Activated naive CD4-positive, alpha-beta T cell (primary cell): ENCODE measurements at places on chromosomes 6 and 20.

DNA sequence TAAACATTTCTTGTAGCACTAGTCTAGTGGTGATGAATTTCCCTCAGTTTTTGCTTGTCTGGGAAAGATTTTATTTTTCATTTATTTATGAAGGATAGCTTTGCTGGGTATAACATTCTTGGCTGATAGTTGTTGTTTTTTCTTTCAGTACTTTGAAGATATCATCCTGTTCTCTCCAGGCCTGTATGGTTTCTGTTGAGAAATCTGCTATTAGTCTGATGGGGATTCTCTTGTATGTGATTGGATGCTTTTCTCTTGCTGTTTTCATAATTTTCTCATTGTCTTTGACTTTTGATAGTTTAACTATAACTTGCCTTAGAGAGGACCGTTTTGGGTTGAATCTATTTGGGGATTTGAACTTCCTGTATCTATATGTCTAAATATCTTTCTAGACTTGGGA lies 207.1 kb downstream of the PACRG start:
- no peak for DNase-seq

- no peak for DNase-seq
Observed at GRCh38 chr20:52103913-52104545, 87.5 kb downstream of the ZFP64 start.

- no peak for DNase-seq
Observed at GRCh38 chr20:24328901-24329300, 140.5 kb upstream of the SYNDIG1 start.

GRCh38 chr20:31894980-31895675 lies 24.7 kb downstream of the TTLL9 start:
- no peak for DNase-seq

GRCh38 chr6:70537266-70537665 lies 29.5 kb upstream of the SDHAF4 start:
- DNase-seq = no peak

DNA sequence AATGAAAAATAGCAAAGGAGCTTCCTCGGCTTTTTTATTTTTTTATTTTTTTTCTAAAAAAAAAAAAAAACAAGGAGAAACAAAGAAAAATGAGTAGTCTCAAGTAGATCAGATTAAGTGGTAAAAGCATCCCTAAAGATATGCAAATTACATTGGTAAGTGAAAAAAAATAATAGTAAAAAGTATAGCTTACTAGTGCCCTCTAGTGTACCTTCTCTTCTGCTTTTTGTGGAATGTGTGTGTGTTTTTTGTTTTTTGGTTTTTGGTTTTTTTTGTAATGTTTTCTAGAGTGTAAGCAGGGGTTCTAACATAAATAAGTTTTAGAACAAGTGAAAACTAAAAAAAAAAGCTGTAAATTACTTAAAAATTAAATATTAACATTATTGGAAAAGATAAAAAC lies 1062.0 kb downstream of the HACE1 start:
- DNase-seq = no peak

DNA sequence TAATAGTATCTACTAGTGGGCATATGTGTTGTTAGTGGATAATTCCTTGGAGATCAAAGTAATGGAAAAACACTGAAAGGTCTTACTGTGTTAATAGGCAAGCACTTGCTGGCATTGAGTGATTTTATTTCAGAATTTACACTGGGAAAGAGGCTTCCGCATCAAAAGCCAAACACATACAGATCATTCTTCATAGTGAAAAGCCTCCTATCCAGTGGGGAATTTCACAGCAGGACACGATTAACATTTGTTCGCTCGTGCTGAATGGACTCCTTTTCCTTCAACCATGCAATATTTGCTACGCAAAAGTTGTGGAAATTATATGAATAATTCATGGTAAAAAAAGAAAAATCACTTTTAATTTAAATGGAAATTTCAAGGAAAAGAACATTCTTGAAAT lies 26.4 kb downstream of the GABRR1 start:
- DNase-seq = no peak

- no peak for DNase-seq
Observed at GRCh38 chr20:13121840-13122515, 99.1 kb upstream of the ISM1 start.
